ENCODE measurements at places on chromosomes 13 and 19.

- no peak for DNase-seq
Measured at GRCh38 chr19:12912571-12912970, 6.5 kb downstream of the SYCE2 start.

- no peak for DNase-seq
Measured at GRCh38 chr13:60511637-60512036, 114.6 kb downstream of the TDRD3 start.

GRCh38 chr19:35213663-35214632, 14.6 kb downstream of the FAM187B start:
- peak; percentile 61 for DNase-seq

DNA sequence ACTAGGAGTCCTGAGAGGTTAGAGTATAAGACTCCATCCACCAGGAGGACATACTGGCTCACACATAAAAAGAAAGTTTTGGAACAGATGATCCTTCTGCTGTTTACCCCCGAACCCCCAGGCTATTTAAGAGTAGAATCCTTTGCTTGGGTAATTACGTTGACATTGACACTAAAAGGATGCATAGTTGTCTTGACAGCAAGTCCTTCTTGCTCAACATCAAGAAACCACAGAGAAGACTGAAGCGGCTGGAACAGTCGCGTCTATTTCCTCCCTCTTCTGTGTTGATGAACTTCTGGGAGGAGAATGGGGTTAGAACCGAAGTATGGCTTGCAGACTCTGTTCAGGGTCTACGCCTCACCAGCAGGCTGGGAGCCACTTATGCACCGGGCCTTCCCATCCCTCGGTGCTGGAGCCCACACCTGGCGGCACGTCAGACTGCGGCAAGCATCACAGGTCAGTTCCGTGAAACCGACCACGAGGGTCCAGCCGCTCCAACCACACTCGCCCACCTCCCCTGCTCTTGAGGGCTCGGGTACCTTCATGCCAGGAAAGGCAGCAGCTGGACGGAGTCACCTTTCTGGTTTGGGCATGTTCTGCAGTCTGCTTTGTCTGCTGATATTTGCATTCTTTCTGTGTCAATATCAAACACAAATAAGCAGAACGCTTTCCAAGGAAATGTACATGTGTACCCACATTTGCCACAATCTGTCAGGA, 42.4 kb upstream of the RANBP3 start:
- no peak for DNase-seq

- no peak for DNase-seq
Measured at GRCh38 chr19:50921426-50922316, 10.5 kb upstream of the KLK4 start.

GRCh38 chr19:42658076-42658475, 63.4 kb upstream of the CEACAM8 start:
- DNase-seq, result no peak

Data from stimulated activated CD8-positive, alpha-beta memory T cell treated with anti-CD3 and anti-CD28 coated beads, Interleukin-2, amount 100 ng/mL, for 1 hour (primary cell).